PC-9 (cell line): ENCODE measurements at places on chromosomes 5 and 9. TPM values are rescaled to one million over a fixed set of nuclear protein-coding genes. Genes with fewer than 3 reads are reported as not detected.

SPATA9 gene
- 0.55 TPM in 1 of 2 replicates, not detected in the other for total RNA-seq

CDK9 gene
- 92.5 and 93.8 TPM in 2 replicates for total RNA-seq

- peak; percentile 40 for DNase-seq
Observed at GRCh38 chr5:142915813-142916424, 145.7 kb downstream of the ARHGAP26 start.

DNA sequence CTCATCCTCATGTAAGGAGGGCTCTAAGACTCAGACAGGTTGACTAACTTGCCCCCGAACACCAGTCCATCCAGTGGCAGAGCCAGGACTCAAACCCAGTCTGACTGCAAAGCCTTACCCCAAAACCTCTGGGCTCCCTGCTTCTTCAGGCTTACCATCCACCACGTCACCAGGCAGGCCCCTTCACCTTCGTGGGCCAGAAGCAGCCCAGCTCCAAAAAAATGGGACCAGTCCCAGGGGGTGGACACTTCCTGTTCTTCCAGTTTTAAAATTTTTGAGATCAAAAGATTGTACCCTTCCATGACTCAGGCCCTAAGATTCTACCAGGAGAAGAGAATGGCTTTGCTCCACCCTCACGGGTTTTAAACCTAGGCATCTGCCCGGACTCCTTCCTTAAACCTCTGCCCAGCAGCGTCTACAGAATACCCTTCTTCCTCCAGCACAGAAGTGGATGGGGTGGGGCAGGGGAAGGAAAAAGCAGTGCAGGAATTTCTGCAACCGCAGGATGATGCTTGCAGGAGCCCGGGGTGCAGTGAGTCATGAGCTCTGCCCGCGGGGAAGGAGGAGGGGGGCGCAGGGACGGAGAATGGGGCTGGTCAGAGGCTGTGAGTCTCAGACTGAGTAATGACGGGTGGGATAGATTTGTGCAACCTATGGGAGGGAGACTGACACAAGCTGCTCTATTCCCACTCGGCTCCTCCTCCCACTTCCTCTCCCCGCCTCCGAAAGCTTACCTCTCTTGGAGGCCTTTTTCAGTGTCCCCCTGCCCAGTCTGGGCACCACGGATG is 50.4 kb upstream of the STXBP1 start:
- peak; percentile 100 for DNase-seq

DNA sequence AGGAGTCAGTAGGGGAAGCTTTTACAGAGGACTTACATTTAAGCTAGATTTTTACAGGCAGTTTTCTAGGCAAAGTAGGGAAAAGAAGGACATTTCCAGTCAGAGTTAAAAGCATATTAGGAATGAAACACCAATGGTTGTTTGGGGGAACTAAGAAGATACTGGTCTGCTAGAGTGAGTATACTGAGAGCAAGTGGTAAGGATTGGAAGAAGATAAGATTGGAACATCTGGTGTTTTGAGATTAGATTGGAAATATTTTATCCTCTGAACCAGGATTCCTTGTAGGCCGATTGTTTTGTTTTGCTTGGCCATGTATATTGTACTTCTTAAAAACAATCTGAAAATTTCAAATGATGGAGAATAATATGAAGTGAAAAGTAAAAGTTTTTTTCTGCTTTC is 7.7 kb downstream of the FBXO38 start:
- DNase-seq: no peak

MTX3 gene
- 20.9 and 22.8 TPM in 2 replicates for total RNA-seq

- no peak for DNase-seq
Observed at GRCh38 chr5:43973318-43973717, 370.3 kb downstream of the NNT start.

DNA sequence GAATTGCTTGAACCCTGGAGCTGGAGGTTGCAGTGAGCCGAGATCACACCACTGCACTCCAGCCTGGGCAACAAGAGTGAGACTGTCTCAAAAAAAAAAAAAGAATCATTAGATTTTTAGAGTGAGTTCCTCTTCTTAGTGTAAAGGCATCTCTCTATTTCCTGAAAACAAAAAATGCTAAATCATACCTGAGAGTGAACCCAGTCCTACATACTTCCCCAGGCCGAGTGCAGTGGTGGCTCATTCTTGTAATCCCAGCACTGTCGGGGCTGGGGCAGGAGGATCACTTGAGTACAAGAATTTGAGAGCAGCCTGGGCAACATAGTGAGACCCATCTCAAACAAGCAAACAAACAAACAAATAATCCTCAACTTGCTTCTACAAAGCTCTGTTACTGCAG is 38.2 kb upstream of the LPAR1 start:
- DNase-seq: no peak

DNA sequence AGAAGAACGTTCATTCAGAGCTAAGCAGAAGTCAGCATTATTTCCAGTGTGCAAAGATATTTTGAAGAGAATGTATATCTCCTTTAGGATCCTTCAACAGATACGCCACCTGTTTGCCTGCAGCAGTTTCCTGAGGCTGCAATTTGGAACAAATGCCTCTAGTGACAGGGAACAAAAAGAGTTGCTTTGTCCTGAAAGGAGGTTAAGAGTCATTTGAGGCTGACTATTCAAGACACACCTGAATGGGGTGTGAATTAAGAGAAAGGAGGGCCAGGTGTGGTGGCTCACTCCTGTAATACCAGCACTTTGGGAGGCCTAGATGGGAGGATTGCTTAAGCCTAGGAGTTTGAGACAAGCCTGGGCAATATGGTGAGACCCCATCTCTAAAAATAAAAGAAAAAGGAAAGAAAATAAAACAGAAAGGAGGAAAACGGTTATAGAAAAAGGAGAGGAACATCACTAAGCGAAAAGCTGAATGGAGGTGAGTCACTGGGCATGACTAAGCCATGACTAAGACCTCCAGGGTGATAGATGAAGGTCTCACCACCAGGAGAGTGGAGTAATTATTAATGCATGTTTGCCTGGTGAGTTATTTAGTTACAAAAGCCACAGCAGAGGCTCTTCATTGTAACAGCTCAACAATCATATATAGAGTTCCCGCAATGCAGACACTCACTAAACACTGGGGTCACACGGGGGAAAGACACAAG is 255.2 kb upstream of the TNC start:
- peak; percentile 95 for DNase-seq

DNA sequence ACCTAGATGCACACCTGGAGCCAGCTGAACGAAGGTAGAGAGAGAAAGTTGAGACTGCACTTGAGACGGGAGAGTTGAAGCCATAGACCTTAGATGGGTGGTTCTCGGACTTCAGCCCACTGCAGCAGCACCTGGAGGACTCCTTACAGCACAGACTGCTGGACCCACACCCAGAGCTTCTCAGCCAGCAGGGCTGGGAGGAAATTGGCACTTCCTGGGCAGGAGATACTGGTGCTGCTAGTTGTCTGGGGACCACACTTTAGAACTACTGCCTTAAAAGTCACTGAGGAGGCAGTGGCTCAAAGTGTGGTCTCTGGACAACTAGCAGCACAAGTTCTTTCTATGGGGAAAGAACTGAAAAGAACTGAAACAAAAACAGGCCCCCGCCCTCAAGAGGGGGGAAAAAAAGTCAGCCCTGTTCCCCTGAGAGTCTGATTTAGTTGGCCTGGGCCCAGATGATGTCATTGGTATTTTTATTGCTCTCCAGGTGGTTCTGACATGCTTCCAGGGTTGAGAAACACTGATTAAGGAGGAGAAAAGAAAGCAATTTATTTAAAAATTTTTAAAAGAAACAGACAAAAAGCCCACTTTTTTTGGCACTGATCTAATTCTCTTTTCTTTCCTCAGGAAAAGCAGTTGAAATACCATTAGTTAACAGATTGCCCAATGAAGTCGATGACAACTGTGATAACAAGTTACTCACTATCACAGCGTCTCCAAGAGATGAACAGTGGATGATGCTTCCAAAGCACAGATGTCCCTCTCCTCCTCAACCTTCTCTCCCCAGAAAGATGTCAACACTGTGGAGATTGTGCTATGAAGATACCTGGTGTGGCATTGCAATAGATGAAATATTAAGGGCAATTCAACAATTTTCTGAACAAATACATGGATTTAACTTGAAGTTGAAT is 73.6 kb upstream of the ADAMTS16 start:
- no peak for DNase-seq

MOB3B gene
- total RNA-seq: 2.7 and 4.4 TPM in 2 replicates

DBH gene
- not detected in 2 replicates for total RNA-seq
